ENCODE measurements at places on chromosomes 2 and 18.

- DNase-seq = peak; percentile 68
These were observed 12.6 kb downstream of the CNDP1 start for GRCh38 chr18:74546751-74547530.

DNA sequence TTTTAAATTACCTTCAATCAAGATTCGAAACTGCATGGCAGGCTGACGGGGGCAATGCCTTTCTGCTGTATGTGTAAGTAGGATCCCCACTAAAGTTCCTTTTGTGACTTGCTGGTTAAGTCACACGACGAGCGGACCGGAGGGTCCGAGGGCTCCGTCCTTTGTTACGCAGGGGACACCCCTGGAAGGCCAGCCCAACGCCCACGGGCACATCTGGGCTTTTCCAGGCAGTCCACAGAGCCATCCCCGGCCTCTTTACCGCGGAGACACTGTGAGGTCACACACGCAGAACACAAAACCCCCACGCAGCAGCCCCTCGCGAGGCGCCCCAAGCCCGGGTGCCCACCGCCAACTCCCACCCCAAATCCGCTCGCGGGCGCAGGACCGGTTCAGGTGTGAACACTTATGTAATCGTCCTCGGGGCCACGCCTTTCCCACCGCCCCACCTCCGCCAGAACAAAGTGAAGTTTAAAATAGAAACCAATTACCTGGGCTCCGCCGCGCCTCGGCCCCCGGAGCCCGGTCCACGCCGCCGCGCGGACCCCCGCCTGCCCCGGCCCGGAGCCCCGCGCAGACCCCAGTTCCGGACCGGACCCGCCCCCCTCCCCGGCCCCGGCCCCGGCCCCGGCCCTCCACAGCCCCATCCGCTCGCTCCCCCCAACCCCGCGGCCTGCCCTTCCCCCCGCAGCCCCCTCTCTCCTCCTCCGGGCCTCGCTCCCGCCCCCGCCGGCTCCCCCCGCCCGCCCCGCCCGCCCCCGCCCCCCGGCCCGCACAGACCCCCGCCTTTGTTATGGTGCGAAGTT lies 4.2 kb downstream of the ZNF516 start:
- peak; percentile 21 for DNase-seq

DNA sequence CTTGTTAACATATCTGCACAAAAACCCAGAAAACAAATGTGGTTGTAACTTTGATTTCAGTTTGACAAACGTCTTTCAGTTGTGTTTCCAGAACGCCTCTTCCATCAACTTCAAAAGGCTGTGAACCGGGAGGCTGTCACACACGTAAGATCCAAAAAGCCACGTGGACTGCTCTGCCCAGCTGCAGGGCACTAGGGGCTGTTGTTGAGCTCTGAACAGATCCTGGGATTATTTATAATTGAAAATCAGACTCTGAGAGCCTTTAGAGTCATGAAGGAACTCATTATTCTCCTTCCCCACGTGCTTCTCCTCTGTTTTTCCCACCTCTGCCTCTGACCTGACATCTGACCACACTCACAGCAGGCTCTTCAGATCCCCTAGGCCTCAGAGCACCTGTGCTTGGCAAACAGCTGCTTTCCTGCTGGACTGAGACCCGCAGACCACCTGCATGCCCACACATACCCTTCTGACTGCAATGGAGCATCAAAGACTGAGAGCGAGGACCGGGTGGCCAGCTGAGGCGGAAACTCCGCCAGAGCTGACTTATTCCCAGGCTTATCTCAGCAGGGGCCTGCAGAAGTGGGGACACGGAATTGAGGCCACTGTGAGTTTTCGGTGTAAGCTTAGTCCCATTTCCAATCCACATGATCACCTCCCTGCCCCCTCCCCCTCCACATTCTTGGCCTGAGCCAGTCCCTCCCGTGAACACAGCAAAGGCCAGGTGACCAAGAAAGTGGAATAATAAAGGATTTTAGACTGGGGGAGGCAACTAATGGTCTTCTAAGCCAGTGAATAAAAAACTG lies 114.8 kb downstream of the ATL2 start:
- no peak for DNase-seq

DNA sequence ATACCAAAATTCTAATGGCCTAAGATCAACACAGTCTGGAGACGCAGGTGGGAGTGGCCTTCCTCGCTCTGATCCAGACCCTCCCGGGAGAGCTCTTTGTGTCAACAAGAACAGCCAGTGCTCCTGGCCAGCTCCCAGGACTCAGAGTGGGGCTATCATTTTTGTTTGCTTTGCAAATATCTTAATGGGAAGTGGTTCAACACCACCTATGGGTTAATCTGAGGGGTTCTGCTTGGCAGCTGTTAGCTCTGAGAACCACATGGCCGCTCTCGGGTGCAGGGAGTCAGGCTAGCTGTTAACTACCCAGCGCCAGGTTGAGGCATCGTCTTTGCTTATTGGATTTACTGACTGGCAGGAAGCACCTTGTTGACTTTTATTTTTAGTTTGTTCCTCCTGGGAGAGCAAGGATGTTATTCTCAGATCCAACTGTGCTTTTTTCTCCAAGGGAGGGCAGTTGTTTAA lies 184.8 kb upstream of the SP5 start:
- peak; percentile 65 for DNase-seq

DNA sequence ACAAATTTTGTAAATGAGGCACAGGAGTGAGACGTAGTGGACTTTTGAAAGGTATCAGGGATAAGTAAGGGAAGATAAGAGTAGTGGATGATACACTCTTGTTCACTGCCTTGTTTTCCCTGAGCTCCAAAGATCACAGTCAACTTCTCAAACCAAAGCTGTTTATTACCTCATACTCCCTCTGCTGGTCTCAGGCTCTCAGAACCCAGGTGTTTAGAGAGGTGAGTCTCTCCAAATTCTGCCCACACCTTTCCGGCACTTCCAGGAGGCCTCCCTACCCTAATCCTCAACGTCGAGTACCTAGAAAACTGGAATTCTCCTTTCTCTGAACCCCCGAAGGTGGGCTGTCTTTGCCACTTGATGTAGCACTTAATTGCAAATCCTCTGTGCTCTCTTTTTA lies 621.1 kb downstream of the BCL11A start:
- DNase-seq = no peak

GRCh38 chr2:217751192-217751591 lies 251.6 kb downstream of the TNS1 start:
- DNase-seq = no peak

GRCh38 chr2:205714058-205714776 lies 31.9 kb downstream of the NRP2 start:
- peak; percentile 73 for DNase-seq

DNA sequence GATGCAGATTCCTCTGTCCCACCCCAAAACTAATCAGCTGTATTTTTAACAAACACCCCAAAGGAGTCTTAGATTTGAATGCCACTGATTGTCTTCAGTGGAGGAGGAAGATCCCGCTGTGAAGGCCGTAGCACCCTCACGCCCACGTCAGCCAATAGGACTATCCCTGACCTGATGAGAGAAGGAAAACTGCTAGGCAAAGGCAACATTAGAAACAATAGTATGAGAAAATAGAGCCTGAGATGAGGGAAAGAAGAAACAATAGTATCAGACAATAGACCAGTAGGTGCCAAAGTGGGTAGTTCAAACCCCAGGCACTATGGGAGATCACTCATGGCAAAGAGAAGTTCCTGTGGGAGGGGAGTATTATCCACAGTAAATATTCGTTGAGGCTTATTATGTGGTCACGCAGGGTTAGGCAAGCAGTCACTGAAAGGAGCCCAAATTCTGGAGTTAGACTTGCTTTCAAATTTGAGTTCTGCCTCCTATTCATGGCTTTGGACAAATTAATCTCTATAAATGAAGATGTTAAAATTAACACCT lies 2.8 kb downstream of the PCBP1 start:
- DNase-seq = no peak

GRCh38 chr2:135638825-135639224 lies 102.8 kb upstream of the UBXN4 start:
- no peak for DNase-seq

GRCh38 chr2:214674278-214674677 lies 135.2 kb downstream of the BARD1 start:
- DNase-seq = no peak

DNA sequence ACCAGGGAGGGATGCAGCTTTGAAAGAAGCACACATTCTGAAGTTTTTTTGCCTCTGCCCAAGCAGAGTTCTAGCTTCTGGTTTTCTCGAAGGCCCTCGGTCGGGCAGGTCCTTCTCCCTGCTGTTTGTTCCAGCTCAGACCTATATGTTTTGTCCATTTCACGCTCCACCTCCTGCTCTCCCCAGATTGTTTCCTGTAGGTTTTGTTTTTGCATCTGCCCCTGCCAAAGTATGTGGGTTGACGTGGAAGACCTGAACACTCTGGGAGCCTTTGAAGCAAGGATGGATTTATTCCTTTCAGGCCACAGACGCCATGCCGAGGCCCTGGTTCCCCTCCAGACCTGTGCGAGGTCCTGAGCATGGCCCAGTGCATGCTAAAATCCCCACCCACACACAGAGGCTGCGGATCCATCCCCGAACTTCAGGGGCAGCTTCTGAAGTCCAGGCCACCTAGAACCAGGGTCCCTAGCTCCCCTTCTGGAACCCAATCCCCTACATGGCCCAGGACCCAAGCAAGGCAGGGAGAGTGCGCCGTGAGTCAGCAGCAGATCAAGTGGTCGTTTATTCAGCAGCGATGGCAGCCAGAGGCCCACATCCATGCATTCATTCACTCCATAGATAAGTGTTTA lies 205.4 kb downstream of the KLHL29 start:
- no peak for DNase-seq

DNA sequence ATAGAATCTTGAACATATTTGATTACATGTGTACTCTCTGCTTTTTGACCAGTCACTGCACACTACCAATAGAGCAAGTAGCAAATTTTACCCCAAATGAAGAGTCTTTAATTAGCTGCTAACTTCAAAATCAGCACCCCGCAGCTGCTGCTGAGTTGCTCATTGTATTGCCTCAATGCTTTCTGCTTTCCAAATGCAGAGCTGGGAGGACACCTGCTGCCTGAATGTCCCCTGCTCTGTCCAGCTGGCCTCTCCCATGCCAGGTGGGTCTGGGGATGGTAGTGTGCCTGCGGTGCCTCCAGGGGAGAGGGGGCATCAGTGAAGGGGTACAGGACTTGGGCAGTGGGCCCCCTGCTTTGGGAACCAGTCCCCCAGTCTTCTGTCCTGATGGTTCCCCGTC lies 184.8 kb downstream of the PRKCE start:
- no peak for DNase-seq

GRCh38 chr2:231693956-231694355 lies 14.4 kb upstream of the PTMA start:
- DNase-seq = no peak

GRCh38 chr18:79559436-79559835 lies 120.2 kb upstream of the CTDP1 start:
- no peak for DNase-seq

- DNase-seq = peak; percentile 58
These were observed 119.9 kb downstream of the PARD3B start for GRCh38 chr2:204665207-204665606.

GRCh38 chr18:13281406-13281805 lies 62.8 kb downstream of the LDLRAD4 start:
- DNase-seq = no peak

DNA sequence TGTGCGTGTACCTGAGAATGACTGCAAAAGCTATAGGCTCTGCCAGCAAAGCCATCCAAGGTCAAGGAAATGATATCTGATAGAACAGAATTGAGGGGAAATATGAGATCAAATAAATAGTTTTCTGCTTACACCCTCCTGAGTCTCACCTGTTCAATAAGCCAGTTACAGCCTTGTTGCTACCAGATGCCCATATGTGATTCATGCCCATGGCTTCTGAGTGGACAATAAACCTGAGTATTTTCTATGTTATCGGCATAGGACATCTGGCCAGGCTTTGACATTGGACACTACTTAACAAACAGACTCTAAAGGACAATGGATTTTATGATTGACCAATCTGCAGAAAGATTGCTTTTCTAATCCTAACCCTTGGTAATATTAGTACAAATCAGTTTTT lies 297.9 kb downstream of the LRATD1 start:
- DNase-seq = no peak

DNA sequence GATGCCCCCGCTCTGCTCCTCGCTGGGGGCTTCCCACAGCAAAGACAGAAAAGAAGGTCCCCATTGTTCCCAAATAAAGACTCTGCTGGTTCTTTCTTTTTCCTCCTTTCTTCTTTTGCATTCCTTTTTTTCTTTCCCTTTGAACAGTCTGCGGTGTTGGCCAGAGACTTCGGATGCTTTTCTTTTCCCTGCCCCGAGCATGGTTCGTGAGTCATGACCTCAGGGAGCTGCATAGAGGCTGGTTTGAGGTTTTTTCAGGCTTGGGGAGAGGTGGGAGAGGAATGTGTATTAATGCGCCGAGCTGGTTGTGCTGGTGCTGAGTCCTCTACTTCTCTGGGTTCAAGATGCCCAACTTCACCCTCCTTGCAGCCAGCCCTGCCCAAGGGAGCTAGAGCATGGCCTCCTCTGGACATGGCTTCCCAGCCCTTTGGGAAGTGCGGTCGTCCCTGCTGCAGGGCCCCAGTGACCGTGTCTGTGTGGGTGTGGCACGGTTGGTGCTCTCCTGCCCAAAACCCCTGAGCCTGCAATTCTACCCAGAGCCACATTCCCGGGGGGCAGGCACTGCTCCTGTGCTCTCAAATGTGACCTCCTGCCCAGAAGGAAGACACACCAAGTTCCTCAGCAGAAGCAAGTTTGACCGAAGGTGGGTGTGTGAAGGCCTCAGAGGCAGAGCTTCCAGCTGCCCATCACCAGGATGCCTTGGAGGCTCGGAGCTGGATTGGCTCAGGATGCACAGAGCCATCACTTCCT lies 9.0 kb upstream of the ARHGEF4 start:
- DNase-seq = peak; percentile 50

DNA sequence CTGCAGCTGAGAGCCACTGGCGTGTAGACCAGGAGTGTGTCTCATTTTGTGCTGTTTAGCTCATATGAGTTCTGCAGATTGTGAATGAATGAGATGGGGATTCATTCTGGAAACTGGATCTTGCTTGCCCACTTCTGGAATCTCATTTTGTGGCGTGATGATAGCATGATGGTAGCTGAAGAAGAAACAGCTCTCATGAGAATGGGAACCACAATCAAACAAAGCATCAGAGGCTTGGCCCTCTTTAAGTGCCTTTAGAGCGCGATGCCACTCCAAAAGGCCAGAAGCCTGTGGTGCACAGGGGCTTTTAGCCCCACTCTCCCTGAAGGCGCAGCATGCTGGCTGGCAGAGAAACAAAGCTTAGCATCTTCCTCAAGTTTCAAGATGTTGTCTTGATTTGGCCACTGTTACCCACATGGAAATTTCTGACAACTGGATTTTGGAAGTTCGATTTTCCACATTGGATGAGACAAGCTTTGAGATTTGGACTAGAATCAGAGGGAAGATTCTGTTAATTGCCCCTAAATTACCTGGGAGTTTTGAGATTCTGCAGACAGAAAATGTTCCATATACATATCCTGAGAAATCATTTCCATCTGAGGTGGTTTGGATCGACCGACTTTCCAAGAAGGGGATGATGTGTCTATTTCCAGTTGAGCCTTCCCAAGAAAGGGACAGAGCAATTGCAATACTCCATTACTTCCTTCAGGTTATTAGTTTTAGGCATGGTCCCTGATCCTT lies 234.5 kb downstream of the VAPA start:
- no peak for DNase-seq

- DNase-seq = no peak
These were observed 22.9 kb downstream of the RTTN start for GRCh38 chr18:70182548-70182947.
